ENCODE measurements at places on chromosomes 2 and 18.
A peak's percentile ranks its signal among the peaks of the same experiment; 100 is the strongest.

DNA sequence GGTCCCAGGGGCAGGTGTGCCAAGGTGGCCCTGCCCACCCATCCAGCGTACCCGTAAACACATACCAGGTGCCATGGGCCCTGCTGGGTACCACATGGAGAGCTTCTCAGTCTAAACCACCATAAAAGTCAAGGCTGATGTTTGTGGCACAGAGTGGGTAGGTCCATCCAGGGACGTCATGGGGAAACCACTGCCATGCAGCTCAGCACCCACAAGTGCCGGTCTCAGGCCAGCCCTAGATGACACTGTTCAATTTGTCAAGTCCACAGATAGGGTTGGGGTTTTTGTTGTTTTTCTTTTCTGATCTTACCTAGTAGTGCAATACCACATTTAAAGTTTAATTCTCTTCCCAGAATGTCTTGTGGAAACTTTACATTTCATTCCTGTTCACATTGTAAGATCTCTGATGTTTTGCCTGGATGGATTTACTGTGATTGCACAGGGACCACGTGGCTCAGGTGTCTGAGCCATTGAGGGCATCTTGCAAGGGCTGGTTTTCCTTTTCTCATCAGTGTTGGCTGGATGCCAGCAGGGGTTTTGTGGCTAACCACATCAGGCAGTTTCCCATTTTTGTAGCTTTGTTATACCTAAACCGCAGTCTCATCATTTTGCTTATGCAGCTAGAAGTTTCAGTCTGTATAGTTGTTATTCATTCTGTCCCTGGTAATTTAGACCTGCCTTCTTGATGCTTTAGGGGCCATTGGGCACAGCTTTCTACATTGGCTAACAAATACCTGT, 64.7 kb downstream of the STK25 start:
- DNase-seq: peak; percentile 93

DNA sequence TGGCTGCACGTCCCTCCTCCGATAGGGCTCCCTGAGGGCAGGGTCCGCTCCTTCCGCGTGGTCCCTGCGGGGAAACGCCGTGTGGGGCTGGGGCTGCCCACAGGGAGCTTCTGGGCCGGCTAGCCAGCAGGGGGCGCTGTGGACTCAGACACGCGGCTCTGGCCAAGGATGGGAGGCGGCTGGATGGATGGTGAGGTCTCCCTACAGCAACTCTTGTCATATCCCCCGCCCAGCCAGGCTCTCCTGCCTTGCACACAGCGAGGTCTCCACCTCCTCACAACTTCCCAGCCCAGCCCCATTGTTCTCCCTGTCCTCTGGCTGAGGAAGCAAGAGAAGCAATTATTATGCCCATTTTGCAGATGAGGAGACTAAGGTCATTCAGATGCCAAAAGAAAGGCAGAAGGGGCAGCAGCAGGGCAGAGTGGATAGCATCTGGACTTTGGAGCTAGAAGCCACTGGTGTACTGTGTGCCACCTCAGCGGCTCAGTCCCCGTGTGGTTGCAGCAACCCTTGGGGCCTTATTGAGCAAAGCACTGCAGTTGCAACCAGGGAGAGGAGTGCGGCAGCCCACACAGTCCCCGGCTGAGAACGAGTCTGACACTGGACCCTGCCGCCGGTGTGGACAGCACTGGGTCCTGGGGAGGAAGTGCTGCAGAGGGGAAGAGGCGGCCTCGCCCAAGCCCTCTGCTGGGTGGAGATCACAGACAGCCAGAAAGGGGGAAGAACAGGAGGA, 99.0 kb downstream of the ZFP36L2 start:
- peak; percentile 95 for DNase-seq

DNA sequence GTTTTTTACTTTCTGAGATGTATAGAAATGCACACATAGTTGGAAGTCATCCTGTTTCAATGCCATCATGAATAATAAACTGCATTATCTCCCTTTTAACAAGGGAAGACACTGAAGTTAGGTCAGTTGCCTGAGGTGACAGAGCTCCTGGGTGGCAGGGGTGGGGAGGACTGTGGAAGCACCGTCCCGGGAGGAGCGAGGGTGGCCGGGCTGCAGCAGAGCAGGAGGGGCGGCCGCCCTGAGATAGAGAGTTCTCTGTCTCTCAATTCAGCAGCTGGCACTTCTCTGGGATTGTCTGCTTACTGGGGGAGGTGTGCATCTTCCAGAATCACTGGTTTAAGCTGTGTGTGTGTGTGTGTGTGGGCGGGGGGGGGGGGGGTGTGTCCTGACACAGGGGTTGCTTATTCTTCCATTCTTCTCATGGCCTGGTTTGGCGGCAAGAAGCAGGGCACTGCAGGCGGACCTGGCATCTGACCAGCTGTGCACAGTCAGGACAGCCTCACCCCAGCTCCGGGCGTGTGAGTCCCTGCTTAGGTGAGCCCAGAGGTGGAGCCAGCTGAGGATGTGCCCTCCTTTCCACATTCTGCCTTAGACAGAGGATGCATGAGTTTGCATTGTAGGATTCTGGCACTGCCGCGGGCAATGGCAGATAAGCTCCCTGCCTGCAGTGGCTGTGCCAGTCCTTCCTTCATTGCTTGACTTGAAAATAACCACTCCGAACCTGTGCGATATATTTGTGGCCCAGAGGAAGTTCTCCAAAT, 40.4 kb downstream of the VWA3B start:
- no peak for DNase-seq

- no peak for DNase-seq
Measured at GRCh38 chr2:58047961-58048360, 1.4 kb downstream of the VRK2 start.

- no peak for DNase-seq
Measured at GRCh38 chr18:9931146-9931545, 17.3 kb downstream of the VAPA start.

GRCh38 chr2:40430776-40431599, 20.9 kb downstream of the SLC8A1 start:
- no peak for DNase-seq

GRCh38 chr2:45040786-45041185, 31.5 kb upstream of the SIX2 start:
- DNase-seq: no peak

- DNase-seq: no peak
Measured at GRCh38 chr2:3079959-3080948, 297.4 kb downstream of the EIPR1 start.

- DNase-seq: no peak
Measured at GRCh38 chr2:68169308-68169707, 11.6 kb downstream of the PNO1 start.

- DNase-seq: no peak
Measured at GRCh38 chr18:79386547-79386946, 9.2 kb upstream of the NFATC1 start.

DNA sequence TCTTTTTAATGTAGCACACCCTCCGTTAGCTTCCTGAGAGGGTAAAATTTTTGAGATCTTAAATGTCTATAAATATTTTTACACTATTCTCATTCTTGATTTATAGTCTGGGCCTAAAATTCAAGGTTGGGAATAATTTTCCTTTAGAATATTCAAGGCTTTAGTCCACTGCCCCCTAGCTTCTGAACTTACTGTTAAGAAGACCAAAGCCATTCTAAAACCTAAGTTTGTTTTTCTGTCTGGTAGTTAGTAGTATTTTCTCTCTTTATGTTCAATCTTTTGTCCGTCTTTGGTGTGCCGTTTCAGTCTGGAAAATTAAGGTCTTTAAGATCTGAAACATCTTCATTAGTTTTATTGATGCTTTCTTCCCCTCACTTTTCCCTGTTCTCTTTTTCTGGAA, 14.5 kb downstream of the OSBPL6 start:
- DNase-seq: no peak

DNA sequence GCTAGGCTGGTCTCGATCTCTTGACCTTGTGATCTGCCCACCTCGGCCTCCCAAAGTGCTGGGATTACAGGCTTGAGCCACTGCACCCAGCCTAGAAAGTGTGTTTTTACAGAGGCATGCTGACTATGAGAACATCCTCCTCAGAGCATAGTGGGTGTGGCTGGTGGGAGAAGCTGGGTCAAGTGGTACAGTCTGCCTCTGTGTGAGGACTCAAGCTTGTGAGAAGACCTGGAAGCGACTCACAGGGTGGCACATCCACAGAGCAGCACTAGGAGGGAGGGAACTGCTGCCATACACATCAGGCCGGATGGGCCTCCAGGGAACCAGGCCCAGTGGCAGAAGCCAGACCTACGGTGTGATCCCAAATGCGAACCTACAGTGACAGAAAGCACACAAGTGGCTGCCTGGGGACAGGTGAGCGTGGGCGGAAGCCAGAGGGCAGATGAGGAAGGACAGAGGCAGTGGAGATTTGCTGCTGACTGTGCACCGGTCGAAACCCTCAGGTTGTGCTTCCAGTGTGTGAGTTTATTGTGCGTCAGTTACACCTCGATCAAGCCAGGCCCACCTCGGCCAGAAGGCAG, 8.9 kb downstream of the ARHGEF4 start:
- no peak for DNase-seq

GRCh38 chr2:69811591-69811990, 17.9 kb upstream of the GMCL1 start:
- DNase-seq: no peak

DNA sequence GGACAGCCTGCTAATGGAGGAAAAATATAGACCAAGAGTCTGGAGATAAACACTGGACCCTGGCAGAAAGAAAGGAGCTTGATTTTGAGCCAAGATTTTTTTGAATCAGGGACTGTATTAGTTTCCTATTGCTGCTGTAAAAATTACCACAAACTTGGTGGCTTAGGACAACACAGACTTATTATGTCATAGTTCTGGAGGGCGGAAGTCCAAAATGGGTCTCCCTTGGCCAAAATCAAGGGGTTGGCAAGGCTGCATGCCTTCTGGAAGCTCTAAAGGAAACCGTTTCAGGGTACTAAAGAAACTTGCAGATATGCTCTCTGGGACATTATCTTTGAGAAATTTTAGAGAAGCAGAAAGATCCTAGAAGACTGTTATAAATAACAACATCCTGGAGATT, 140.1 kb downstream of the BABAM2 start:
- DNase-seq: no peak

- no peak for DNase-seq
Measured at GRCh38 chr2:127254386-127254981, 34.4 kb upstream of the CYP27C1 start.

- DNase-seq: no peak
Measured at GRCh38 chr18:55510809-55511208, 77.2 kb downstream of the TCF4 start.

- no peak for DNase-seq
Measured at GRCh38 chr18:76545433-76546087, 50.5 kb upstream of the ZNF516 start.

DNA sequence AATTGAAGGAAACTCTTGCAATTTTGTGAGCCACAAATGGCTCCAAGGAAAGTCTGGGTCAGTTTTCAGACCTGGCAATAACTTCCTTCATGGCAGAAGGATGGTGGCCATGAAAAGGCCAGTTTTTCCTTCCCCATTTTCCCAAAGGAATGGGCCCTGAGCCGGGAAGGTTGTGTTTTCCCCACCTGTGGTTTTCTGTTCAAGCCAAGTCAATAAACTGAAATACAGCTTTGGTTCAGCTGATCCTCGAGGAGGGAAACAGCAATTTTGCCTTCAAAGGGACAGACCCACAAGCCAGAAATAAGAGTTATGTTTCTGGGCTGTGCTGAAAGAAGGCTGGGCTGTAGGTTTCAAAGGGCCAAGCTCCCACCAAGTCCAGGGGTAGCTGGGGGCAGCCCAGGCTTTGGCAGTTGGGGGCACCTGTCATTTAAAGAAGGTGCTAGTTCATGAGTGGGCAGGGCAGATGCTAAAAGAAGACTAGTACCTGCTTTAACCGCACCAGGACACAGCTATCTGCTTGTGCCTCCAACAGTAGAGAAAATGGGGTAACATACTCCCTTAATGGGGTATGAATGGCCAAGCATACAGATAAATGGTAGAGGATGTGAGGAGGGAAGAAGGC, 97.0 kb downstream of the TTC32 start:
- DNase-seq: no peak

GRCh38 chr2:189866296-189866695, 82.0 kb downstream of the PMS1 start:
- no peak for DNase-seq

- no peak for DNase-seq
Measured at GRCh38 chr18:12238826-12239225, 15.3 kb upstream of the CIDEA start.

- no peak for DNase-seq
Measured at GRCh38 chr18:49959176-49959575, 145.8 kb upstream of the ACAA2 start.

GRCh38 chr2:20509770-20510490, 63.1 kb downstream of the RHOB start:
- DNase-seq: no peak

GRCh38 chr2:135744760-135745314, 3.2 kb downstream of the UBXN4 start:
- DNase-seq: no peak

GRCh38 chr2:241559323-241560161, 997 bp downstream of the BOK start:
- DNase-seq: no peak

DNA sequence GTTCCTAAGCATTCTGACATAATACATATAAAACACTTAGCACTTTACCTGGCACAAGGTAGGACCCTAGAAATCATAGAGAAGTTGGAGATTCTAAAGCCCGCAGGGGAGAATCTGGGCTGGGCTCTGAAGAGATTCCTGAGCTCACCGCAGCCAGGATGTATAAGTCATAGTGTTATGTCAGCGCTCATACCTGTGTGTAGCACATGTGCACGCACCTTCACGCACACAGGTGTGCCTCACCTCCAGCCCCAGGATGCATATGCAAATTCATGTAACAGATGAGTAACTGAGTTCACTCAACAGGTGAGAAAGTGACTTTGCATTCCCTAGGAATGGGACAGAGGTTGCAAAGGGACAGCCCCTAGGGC, 7.9 kb upstream of the SDC1 start:
- no peak for DNase-seq

- DNase-seq: no peak
Measured at GRCh38 chr2:120291401-120292311, 39.0 kb downstream of the RALB start.

DNA sequence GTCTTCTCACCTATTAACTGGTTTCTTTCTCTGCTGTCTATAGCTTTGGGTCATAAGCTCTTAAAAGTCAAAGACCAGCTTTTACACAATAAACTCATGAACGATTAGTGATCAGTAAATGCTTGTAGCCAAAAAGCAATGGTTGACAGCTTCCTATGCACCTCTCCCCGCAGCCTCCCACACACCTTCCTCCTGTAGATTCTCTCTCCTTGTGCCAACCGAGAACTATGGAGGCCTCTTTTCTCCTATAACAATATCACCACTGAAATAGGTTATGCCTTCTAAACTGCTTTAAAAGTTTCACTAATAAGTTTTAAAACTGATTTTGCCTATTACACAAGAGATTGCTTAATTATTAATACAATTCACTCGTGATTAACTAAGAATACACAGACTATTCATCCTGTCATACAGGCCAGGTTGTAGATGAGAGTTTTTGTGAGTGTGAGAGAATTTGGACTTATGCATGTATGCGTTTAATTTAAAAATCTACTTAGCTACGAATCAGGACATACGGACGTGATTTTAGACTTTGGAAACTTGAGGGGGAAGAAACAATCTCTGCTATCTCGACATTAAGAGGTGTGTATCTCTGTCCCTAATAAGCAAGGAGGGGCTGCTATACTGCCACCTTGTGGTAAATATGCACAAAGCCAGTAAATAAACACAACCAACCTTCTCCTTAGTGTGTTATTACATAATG, 229.1 kb upstream of the RBBP8 start:
- DNase-seq: no peak
